Effector CD8-positive, alpha-beta T cell (primary cell): ENCODE measurements at places on chromosomes 4 and X.

GRCh38 chr4:146132445-146132844, 43.1 kb upstream of the LSM6 start:
- no peak for DNase-seq

- DNase-seq = no peak
Measured at GRCh38 chr4:122576261-122577188, 44.3 kb downstream of the IL21 start.

- no peak for DNase-seq
Measured at GRCh38 chr4:187188741-187189140, 465.1 kb upstream of the FAT1 start.

GRCh38 chr4:75385106-75385505, 129.1 kb downstream of the RCHY1 start:
- DNase-seq = no peak

DNA sequence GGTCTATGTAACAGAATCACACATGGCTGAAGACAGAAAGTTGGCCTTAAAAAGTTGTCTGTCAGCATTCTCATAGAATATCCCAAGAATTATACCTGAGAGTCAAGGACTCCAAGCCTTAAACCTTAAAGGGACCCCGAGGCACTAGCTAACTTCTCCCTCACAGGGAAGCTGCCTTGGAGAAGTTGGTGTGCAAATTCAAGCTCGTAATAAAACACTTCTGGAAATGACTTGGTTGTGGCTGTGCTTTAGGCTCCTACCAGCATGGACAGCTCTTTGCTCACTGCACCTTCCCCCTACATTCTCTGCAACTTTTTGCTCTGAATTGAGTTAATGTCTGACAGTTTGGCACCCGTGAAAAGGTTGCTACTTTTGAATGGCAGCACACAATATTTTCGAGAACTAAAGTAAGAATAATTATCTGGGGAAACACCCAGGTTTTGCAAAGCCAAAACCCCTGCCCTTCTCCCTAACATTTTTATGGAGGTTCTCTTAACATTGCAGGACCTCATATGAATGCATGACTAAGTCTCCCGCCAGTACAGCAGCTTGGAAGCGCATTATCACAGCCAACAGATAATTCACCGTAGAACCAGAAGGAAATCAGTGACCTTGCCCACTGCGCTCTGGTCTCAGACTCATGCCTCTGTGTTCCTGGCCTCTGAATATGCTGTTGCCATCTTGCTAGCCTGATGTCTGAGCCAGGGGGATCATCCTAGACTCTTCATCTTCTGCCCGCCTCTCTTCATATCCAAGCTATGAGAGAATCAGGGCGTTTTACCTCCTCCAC, 91.0 kb downstream of the MGST2 start:
- DNase-seq = no peak

DNA sequence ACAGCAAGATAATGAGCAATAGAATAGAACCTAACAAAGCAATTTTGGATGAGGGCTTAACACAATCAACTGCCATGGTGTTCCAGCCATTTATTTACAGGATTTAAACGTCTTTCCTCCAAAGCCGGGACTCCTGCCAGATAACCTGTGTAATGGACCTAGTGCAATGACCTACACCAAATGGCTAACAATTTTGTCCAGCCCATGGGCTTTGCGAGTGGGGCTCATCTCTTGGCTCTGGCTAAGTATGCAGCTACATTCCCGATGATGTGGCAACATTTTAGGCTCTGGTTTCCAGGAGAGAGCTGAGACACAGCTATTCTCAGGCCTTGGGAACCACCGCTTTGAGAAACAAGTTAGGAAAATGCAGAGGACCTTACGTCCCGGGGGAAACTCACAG, 822.3 kb upstream of the FTHL17 start:
- no peak for DNase-seq

- DNase-seq = no peak
Measured at GRCh38 chrX:119424999-119425398, 25.9 kb downstream of the SLC25A43 start.

- no peak for DNase-seq
Measured at GRCh38 chr4:143251779-143252178, 67.1 kb downstream of the USP38 start.

DNA sequence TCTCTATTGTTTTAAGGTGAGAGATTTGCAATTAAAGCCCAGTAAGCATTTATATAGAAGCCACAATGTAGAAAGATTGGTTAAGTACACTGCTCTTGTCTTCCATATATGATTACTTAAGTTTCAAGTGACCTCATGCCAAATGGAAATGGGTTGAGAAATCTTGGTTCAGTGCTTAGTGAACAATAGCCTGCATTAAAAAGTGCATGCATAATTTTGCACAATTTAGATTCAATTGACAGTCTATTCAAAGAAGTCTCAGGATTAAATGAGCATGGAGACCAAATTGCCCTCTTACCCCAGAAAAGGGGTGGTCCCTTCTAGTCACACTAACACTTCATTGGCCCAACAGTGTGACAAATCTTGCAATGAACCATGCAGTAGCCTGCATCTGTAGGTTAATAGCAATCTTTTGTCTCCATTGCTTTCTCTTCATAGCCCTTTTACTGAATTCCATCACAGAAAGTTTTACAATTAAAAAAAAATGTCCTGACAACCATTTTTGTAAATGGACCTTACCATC, 93.6 kb downstream of the HHIP start:
- no peak for DNase-seq
